ENCODE measurements at places on chromosomes 1 and 21. TPM values are rescaled to one million over a fixed set of nuclear protein-coding genes. Genes with fewer than 3 reads are reported as not detected.
A peak's percentile ranks its signal among the peaks of the same experiment; 100 is the strongest.

- DNase-seq, result no peak
These were observed 183.3 kb upstream of the JUN start for GRCh38 chr1:58966917-58967740.

- peak; percentile 13 for DNase-seq
These were observed 33.5 kb upstream of the C1orf53 start for GRCh38 chr1:197868751-197869489.

GRCh38 chr1:48031676-48032075 lies 34.5 kb upstream of the TRABD2B start:
- no peak for DNase-seq

DNA sequence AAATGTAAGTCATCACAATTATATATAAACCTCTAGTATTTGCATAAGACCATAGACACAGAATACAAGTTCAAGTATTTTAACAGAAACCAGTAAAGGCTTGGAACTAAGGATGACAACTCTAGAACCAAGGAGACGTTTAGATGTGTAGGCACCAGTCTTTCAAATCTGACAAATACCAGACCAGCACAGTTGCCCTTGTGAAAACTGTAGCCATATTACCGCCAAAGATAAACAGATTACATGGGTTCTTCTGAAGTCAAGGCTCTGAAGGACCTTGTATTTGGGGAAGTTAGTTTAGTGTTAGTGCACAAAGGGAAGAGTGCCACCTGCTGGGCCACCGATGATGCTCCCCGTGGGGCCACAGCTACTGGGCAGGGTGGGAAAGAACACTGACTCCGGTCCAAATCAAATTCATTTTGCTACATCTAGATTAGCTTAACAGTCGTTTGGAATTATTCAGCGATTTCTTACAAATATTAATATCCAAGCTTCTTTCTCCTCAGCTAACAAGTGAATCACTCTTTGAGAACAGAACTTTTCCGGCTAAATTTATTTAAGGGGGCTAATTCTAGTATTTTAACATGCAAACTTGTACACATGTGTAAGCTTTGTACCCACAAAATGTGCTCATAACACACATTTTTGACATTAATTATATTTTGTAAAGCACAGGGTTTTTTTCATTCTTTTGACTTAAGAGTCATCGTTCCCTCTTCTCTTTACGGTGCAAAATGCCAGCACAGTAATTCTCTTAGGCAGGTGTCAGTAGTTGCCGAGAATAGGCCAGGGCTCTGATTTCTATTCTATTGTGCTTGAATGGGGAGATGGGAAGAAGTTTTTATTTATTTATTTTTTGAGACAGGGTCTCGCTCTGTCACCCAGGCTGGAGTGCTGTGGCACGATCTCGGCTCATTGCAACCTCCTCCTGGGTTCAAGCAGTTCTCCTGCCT lies 8.0 kb upstream of the NIBAN1 start:
- DNase-seq, result peak; percentile 77

- DNase-seq, result no peak
These were observed 35.5 kb downstream of the IFNAR1 start for GRCh38 chr21:33360281-33360680.

- DNase-seq, result no peak
These were observed 5.0 kb upstream of the CLCNKB start for GRCh38 chr1:16038620-16038912.

DNA sequence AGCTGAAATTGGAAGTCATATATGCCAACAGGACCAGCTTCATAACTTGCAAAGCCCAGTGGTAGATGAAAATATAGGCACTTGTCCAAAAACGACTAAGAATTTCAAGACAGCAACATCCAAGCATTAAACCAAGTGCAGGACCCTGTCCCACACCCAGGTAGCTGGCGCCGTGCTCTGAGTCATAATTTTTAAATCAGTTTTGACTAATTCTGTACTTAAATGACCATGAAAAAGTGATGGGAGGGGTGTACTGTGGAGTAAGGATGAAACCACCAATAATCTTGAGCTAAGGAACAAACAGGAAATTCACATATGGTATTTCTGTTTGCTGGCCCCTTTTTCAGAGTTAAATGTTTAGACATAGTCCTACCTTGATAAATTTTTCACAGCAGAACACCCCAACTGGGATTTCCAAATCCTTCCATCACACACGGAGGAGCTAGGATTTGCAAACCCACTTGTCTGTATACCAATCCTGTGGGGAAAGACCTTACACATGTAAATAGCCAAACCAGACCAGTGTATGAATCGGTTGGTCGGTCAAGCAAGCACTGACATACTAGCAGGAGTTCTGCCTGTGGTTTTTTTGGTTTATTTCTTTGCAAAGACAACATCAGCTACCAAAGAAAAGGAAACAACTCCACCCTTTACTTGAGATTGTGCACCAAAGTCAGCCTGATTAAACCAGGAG lies 235.7 kb upstream of the RAB4A start:
- no peak for DNase-seq

- DNase-seq, result no peak
These were observed 30.4 kb downstream of the TFAP2E start for GRCh38 chr1:35603468-35603867.

DNA sequence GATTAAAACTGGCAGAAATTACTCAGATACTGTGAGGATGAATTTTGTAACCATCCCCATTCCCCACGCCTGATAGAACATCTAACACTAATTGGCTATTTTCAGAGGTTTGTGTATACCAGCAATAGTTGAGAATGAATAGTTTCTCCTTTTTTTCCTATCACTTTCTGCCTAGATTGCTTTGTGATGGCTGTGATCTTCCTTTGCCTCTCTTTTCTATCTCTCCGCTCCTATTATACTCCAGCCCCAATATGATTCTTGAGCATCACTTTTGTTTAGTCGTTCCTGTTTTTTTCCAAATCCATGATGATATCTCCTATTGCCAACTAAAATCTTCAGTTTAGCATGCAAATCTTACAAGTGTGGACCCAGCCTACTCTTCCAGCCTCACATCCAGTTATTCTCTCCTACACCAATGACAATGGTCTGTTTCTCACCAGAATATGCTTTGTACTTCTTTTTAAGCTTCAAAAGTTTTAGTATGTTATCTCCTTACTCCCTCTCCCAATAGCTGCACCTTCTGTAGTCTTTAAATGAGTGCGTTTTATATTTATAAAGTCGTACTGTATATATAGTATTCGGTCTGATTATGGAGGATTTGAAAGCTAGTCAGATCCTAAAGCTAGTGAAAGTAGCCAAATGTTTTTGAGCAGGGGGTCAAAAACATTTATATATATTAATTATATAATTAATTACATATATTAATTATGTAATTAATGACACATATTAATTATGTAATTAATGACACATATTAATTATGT lies 25.2 kb downstream of the MAGI3 start:
- DNase-seq, result peak; percentile 24

- DNase-seq, result peak; percentile 5
These were observed 34.3 kb upstream of the RAP1GAP start for GRCh38 chr1:21703318-21703963.

DNA sequence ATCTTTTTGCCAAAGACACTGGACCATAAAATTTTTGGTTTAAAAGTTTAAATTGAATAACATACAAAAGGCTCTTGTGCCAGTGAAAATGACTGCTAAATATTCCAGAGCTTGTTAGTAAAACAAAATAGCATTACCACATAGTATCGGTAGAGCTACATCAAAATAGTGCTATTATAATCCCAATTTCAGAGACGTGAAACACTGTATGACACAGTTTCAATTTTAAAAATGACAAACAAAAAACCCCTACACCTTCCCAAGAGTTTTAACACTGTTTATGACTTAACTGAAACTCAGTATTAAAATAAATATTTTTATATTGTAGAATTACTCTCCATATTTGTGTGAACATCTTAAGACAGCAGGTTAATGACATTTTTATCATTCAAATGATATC lies 7.0 kb downstream of the SLC30A1 start:
- DNase-seq, result no peak

GRCh38 chr1:47776667-47777131 lies 220.5 kb downstream of the TRABD2B start:
- DNase-seq, result no peak

- DNase-seq, result no peak
These were observed 11.0 kb upstream of the KIAA0040 start for GRCh38 chr1:175203570-175204068.

- no peak for DNase-seq
These were observed 11.7 kb downstream of the CDKN2C start for GRCh38 chr1:50981741-50982140.

- no peak for DNase-seq
These were observed 389.7 kb downstream of the NCAM2 start for GRCh38 chr21:21387916-21388315.

- DNase-seq, result no peak
These were observed 181.2 kb upstream of the SGIP1 start for GRCh38 chr1:66352792-66353191.

GRCh38 chr1:160370561-160371345 lies 3.9 kb downstream of the NHLH1 start:
- DNase-seq, result no peak

- no peak for DNase-seq
These were observed 17.2 kb downstream of the PTAFR start for GRCh38 chr1:28159243-28159642.

DNA sequence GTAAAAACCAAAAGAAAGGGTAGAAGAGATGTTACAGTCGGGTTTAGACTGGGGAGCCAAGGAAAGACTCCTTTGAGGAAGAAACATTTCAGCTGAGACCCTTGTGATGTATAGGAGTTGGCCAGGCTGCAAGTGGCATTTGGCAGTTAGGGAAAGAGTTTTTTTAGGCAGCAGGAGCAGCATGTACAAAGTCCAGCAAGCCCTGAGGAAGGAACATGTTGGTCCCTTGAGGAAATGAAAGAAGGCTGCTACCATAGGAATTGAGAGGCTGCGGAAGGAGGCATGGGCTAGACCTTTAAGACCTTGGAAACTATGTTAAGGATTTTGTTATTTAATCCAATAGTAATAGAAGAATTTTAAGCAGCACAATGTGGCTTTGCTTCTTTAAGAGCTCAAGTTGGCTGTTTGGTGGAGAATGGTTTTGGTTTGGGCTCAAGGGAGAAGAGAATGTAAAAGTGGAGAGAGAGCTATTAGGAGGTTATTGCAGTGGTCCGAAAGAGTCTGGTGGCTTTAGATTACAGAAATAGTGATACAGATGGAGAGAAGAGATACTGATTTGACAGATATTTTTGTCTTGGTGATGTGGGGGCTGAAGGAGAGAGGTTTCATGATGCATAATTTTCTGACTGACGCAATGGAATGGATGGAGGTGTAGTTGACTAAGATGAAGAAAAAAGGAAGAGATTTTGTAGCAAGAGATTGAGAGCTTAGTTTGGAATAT lies 26.6 kb downstream of the SMAP2 start:
- DNase-seq, result no peak

DNA sequence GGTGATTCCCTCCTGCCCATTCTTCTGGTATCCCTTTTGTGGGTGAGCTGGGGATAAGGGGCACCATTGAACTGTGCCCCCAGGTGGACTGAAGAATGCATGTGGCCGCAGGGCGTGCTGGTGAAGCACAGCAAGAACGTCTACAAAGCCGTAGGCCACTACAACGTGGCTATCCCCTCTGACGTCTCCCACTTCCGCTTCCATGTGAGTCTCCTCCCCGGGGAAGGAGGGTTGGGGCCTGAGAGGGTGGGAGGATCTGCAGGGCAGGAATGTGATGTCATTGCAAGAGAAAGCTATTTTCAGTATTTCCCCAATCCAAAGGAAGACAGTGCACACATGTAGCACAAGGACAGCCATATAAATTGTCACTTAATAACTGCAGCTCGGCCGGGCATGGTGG lies 7.5 kb upstream of the KPNA6 start:
- peak; percentile 21 for DNase-seq

Gene C8A
- polyA plus RNA-seq, result not detected

Gene GOLPH3L
- polyA plus RNA-seq, result 22.0 TPM

Gene NBPF6
- polyA plus RNA-seq, result not detected

Gene CALML6
- 278 TPM for polyA plus RNA-seq

Gene FHL3
- polyA plus RNA-seq, result 149 TPM

Gene KLHDC8A
- polyA plus RNA-seq, result 0.81 TPM

Gene SHISA4
- polyA plus RNA-seq, result 69.4 TPM

Gene NME7
- polyA plus RNA-seq, result 19.0 TPM

Gene IQGAP3
- polyA plus RNA-seq, result 5.1 TPM

Gene NMNAT1
- polyA plus RNA-seq, result 12.0 TPM

Gene MYBPH
- 134 TPM for polyA plus RNA-seq

Gene CLDN17
- not detected for polyA plus RNA-seq

Gene TAF1A
- polyA plus RNA-seq, result not detected

Gene U2AF1
- polyA plus RNA-seq, result 6.6 TPM

Gene TSTD1
- polyA plus RNA-seq, result 33.2 TPM
